ENCODE measurements at places on chromosomes 11 and 22.
A peak's percentile ranks its signal among the peaks of the same experiment; 100 is the strongest.

- peak; percentile 64 for DNase-seq
Measured at GRCh38 chr11:96045622-96046456, 121.9 kb upstream of the MTMR2 start.

DNA sequence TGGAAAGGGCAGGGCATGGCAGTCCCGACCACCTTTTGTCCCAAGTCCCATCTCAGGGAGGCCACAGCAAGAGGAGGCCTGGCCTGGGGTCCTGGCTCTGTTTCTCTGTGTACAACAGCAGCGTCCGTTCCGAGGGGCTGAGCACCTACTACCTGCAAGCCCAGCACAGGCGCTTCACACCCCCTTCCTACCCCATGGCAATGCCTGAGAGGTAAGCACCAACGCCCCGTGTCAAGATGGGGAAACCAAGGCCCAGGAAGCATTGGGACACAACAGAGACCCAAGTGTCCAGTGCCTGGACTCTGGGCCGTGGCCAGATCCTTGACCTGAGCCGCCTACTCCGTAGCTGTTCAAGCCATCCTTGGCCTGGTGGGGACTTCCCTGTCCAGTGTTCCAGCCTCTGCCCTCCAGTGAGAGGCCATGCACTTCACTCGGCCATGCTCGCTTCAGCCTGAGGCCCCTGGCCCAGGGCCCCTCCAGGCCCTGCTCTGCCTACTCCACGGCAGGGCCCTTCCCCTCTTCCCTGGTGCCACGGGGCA lies 14.3 kb upstream of the TCF20 start:
- DNase-seq: peak; percentile 17

GRCh38 chr22:32199341-32199740 lies 5.5 kb downstream of the RFPL2 start:
- no peak for DNase-seq

GRCh38 chr11:46315783-46316563 lies 31.3 kb upstream of the DGKZ start:
- no peak for DNase-seq

DNA sequence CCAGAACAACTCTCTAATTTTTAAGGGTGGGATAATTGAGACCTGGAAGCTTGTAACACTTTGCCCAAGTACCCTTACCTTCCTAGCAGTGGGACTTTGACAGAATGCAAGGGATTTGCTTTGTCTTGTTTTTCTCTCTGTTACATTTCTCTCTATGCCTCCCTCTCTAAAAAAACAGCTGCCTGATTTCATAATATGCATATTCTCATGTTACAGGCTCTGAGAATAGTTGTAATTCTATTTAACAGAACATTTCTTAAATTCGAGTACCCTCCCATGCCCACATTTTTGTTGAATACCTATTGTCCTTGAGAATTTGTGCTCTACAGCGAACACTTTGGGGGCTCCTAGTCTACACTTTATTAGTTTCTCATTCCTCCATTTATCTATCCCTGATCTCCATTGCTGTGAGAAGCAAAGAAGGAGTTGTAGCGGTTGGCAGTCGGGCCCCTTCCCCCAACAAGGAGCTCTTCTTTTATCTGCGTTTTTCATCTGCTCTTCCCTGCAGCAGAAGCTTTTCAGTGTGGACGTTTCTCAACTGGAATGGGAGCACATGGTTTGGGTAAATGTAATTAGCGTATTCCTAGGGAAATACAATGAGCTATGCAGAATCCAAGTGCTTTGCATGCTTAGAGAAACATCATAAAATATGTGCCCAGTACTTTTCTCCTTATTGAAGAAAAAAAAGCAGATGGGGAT lies 117.7 kb upstream of the CCDC90B start:
- DNase-seq: no peak

GRCh38 chr11:106990331-106990730 lies 27.9 kb downstream of the GUCY1A2 start:
- no peak for DNase-seq

- DNase-seq: no peak
Measured at GRCh38 chr22:30017375-30018223, 62.7 kb upstream of the HORMAD2 start.

GRCh38 chr11:41309111-41309522 lies 150.3 kb downstream of the LRRC4C start:
- DNase-seq: no peak

DNA sequence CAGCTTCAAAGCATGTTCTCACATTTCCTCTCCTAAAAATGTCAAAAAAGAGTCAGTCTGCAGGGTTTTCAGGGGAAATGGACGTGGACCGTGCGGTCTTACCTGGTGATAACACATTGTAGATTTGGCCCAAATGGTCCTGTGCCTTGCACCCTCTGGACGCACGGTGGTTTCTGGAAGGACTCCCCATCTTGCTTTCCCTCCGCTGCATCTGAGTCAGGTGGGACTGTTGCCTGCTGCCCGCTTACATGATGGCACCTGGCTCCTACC lies 1290.1 kb downstream of the TBC1D22A start:
- no peak for DNase-seq

DNA sequence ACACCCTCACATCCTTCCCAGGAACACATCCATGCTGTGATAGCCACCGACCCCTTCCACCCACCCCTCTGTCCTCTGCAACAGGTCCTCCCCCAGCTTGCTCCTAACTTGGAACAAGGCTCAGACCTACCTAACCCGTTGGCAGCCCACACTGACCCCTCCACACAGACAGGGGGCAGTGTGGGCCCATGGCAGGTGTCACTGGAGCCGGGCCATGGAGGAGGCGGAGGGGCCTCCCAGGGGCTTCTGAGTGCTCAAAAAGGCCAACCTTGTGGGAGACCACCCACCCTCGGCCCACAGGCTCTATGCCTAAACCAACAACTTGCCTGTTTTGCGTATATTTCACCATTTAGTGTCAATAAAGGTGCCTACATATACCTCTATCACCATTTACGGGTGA lies 57.0 kb downstream of the CERK start:
- no peak for DNase-seq

GRCh38 chr11:124942466-124943253 lies 6.8 kb upstream of the HEPACAM start:
- DNase-seq: no peak

DNA sequence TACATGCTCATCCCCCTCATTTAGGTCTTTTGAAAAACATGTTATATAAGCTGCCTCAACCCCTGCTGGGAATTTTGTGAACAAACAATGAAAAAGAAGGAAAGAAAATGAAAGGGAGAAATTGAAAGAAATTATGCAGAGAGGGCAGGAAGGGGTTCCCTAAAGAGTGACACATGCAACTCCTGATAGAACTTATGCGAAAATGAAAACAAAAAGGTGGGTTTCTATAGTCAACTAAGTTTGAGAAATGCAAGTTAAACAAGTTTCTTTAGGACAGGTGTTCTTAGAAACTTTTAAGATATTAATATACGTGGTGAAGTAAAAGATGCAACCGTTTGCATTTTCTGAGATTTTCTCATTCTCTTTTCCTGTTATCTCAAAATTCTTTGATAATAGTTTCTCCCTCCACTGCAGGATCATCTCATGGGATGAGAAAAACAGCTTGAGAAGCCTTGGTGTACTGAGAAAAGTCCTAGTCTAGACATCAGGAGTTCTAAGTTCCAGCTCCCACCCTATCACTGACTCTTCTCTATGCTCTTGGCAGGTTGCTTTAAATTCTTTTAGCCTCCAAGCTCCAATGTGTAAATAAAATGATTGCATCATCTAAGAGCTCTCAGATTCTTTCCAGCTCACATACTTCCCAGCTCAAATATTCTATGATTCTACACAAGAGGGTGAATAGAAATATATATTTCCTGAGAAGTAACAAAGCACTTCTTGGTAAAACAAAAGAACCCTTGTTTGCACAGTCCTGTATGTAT lies 109.2 kb downstream of the FAM76B start:
- DNase-seq: no peak

DNA sequence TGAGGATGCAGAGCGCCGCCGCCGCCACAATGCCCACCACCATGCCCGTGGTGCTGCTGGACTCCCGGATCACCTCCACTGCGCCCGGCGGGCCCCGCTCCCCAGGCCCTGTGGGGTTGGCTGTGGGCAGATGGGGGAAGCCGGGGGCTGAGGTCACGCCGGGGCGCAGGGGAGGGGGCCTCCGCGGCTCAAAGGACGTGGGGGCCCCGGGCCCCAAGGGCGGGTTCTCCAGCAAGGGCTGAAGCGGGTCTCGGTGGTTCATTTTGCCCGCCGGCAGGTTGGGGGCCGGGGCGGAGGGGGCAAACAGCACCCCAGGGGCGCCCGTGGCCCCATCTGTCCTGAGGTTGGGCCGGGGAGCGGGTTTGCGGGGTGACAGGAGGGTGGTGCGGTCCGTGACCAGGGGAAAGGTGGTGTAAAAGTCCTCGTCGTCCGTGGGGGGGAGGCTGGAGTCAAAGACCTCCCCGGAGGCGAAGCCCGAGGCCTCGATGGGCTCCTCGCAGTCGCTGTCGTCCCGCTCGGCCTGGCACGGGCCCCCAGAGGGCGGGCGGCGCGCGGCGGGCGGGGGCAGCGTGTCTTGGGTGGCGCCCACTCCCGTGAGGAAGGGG lies 16.5 kb downstream of the SLC22A12 start:
- DNase-seq: no peak

- no peak for DNase-seq
Measured at GRCh38 chr11:940496-941135, 14.9 kb downstream of the AP2A2 start.

DNA sequence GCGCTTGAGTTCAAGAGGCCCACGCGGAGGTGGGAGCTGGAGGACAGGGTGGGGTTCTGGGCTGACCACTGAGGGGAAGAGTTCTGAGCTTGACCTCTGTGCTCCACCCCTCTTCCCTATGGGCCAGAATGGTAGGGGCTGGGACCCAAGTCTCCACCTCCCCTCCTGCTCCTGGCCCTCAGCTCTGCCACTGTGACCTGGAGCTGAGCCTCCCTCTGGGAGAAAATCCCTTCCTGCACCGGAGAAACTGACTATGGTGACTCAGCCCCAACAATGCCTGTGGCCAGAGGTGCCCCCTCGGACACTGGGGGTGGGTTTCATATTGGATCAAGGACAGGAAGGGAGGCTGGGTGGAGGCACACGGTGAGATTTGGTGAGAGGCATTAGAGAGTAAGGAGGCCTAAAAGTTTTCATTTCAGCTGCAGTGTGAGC lies 23.0 kb downstream of the RELT start:
- DNase-seq: no peak

DNA sequence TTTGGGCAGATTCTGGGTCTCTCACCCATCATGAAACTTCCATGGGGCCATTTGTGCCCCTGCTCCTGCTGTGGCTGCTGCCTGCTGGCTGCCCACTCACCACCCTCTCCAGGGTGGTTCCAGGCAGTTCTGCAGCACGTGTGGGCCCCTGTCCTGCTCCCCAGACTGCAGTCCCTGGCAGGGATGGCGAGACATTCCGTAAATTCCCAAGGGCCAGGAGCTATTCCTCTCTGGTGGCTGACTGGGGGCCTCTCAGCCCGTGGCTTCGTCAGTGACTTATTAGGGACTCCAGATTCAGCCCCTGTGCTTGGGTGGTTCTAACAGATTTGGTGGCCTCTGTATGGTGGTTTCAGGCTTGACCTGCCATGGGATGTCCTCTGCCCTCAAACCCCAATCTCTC lies 3.9 kb upstream of the SLC22A8 start:
- no peak for DNase-seq

GRCh38 chr11:73324665-73325035 lies 16.6 kb downstream of the ARHGEF17 start:
- no peak for DNase-seq

DNA sequence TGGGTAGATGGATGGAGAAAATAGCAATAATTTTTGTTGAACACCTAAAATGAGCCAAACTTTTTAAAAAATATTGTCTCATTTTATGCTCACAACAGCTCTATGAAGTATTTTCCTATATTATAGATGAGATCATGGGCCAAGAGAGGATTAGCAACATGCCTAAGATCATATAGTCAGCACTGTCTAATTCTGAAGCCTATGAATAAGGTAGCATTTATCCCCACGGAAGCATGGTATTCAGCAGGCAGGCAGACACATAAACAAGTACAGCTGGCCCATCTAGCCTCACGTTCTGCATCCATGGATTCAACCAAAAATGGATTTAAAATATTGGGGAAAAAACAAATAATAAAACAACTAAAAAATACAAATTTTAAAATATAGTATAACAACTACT lies 21.9 kb upstream of the RAB30 start:
- DNase-seq: no peak

DNA sequence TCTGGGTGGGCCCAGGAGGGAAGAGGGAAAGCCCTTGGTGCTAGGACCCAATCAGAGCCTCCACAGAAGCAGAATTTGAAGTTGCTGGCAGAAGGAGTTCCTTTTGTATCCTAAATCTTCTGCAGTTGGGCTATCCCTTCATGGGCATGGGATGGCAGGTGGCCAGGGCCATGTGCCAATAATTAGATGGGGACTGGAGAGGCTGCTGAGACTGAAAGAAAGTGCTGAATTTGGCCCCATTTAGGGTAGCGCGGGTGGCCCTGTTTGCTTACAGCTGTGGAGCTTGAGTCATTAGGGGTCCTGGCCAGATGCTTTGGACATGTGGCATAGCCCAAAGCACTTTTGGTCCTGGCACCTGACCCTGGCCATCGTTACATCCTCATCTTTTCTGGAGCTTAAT lies 27.1 kb downstream of the PARVA start:
- peak; percentile 55 for DNase-seq

GRCh38 chr11:35714882-35715627 lies 52.5 kb downstream of the TRIM44 start:
- DNase-seq: no peak

GRCh38 chr11:116539836-116540418 lies 232.9 kb downstream of the BUD13 start:
- no peak for DNase-seq

- DNase-seq: no peak
Measured at GRCh38 chr11:130449310-130449990, 1.0 kb downstream of the ADAMTS15 start.

- no peak for DNase-seq
Measured at GRCh38 chr11:96017856-96018255, 93.9 kb upstream of the MTMR2 start.

DNA sequence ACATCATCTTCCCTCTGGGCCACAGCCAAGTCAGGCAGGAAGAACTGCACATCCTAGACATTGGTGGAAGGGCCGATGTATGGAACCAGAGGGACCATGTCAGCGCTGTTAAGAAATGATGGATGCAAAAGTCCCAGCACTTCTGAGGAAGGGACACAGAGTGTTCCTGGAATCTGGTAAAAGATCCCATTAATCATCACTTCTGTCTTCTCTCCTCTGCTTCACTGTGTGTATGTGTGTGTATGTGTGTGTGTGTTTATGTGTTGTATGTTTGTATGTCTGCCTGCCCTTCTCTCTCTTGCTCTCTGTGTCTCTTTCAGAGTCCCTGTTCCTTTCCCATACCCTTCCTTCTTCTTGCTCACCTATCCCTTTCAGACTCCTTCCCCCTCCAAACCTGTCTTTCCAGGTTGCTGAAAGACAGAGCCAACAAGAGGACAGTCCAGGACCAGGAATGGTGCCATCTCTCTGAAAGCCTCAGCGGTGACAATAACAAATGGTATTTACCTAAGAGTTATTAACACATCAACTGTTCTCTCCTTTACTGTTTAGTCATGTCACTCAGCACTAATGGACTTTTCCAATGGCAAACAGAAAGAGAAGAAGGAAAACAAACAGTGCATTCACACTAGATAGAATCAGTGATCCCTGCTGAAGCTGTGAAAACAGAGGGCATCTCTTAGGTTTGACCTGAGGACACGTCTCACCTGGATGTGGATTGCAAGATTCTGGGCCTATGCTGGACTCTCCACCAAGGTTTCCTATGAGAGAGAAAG lies 47.1 kb downstream of the EHF start:
- no peak for DNase-seq

- DNase-seq: peak; percentile 84
Measured at GRCh38 chr11:536841-537621, at the start of gene LRRC56. Gene LRRC56, plus strand, starts transcription at chr11:537527. Its CDS starts 3,158 bp downstream, at chr11:540685.

- no peak for DNase-seq
Measured at GRCh38 chr22:30600921-30601320, 6.1 kb upstream of the TCN2 start.

GRCh38 chr22:23912293-23912903 lies 18.2 kb downstream of the MIF start:
- DNase-seq: no peak
